Inflammatory macrophage treated with lipopolysaccharide for 1 hour (primary cell): ENCODE measurements at places on chromosomes 12 and 14.

DNA sequence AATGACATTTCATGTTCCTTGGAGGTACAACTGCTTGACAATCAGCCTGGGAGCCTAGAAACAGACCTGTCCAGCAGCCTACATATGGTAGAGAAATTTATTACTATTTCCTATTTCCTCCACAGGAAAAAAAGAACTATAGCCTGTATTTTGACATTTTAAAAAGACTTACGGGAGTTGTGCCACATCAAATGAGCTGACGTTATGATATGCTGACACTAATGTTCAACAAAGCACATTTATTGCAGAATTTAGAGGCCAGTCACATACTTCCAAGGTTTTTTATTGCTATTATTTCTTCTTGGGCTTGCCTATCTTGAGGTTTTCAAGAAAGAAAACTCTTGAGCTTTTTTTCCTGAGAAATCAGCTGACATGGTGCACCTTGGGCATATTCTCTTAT, 305.3 kb downstream of the LRIG3 start:
- no peak for DNase-seq

GRCh38 chr12:19186722-19187661, 57.5 kb downstream of the PLEKHA5 start:
- peak; percentile 66 for DNase-seq

- no peak for DNase-seq
These were observed 7.4 kb upstream of the SNAPC1 start for GRCh38 chr14:61754627-61755381.

GRCh38 chr12:94545935-94546771, 86.5 kb upstream of the CEP83 start:
- peak; percentile 41 for DNase-seq

- DNase-seq, result no peak
These were observed 120.0 kb downstream of the PPFIA2 start for GRCh38 chr12:81639196-81639595.

- DNase-seq, result no peak
These were observed 102.1 kb downstream of the DYRK2 start for GRCh38 chr12:67750513-67751183.

GRCh38 chr12:127685491-127685890, 581.5 kb upstream of the TMEM132C start:
- DNase-seq, result no peak

GRCh38 chr12:120971299-120972180, 6.8 kb upstream of the HNF1A start:
- peak; percentile 70 for DNase-seq

DNA sequence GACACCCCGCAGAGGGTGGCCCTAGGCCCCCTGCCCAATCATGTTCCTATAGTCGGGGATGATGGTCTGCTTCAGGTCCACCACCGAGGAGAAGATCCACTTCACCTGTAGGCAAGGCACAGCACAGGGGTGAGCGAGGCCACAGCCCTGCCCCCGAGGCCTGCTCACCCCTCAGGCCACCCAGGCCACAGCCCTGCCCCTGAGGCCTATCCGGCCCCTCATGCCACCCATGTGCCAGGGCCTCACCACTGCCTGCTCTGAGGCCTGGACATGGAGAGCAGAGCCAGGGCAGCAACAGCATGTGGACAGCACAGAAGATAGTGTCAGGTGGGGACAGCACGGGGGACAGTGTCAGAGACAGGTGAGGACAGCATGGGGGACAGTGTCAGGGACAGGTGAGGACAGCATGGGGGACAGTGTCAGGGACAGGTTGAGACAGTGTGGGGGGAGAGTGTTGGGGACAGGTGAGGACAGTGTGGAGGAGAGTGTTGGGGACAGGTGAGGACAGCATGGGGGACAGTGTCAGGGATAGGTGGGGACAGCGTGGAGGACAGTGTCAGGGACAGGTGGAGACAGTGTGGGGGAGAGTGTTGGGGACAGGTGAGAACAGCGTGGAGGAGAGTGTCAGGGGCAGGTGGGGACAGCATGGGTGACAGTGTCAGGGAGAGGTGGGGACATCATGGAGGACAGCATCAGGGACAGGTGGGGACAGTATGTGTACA, 239.7 kb downstream of the TMEM121 start:
- DNase-seq, result no peak

DNA sequence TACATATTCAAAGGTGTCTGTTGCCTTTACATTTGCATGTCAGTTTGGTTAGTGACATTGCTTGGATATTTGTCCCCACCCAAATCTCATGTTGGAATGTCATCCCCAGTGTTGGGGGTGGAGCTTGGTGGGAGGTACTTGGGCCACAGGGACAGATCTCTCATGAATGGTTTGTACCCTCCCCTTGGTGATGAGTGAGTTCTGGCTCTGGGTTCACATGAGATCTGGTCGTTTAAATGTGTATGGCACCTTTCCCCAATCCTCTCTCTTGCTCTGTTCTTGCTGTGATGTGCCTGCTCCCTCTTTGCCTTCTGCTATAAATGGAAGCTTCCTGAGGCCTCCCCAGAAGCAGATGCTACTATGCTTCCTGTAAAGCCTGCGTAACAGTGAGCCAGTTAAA, 207.9 kb upstream of the DIO3 start:
- no peak for DNase-seq

DNA sequence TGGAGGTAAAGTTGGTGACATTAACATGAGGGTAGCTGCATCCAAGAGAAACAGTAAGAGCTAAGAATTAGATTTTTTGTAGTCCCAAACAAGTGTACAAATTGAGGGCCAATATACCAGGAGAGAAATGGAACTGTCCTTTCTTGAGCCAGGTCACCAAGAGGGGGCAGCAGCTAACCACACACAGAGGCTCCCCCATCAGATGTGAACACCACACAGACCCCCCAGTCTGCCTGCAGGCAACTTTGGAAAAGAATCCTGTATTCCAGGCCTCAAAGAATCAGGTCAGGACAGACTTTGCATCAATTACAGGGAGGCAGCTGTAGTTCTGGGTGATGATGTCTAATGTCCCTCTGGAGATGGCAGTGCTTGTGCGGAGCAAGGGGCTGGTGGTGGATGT, 77.9 kb downstream of the SPTB start:
- peak; percentile 5 for DNase-seq
